Stimulated activated CD4-positive, alpha-beta T cell treated with anti-CD3 and anti-CD28 coated beads, Interleukin-4, amount 100 ng/mL, for 48 hours (primary cell): ENCODE measurements at places on chromosomes 13 and 19.

GRCh38 chr19:35596366-35596999, 10.5 kb downstream of the PMIS2 start:
- DNase-seq = no peak

DNA sequence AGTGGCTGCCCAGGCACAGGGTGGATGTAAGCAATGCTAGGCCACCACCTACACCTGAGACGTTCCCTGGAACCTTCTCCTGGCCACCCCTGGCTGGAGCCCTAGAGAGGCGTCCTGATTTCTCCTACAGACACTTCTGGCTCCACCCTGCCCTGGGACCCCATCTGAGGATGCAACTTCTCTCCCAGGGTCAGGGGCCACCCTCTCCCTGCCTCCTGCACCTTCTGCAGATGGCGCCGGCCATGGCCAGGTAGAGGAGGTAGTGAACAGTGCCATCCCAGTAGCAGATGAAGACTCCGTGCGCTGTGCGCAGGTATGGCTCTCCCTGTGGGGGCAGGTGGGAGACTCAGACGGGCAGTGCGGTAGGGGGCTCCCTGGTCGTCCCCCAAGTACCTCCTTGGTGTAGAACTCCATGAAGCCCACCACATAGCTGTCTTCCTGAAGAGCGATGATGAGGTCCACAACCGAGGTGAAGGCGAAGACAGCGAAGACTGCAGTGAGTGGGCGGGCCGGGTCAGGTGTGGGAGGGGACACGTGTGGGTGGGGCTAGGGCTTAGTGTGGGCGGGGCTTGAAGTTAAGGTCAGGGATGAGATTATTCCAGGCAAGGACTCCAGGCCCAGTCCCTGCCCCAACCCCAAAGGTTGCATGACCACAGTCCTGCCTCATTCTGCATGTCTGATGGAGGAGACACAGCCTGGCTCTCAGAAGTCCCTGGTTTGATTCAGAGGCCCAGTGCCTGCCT, 3.0 kb downstream of the TM6SF2 start:
- DNase-seq = no peak

GRCh38 chr19:56603829-56604228, 8.7 kb downstream of the ZNF71 start:
- no peak for DNase-seq

- DNase-seq = peak; percentile 25
These were observed 10.1 kb downstream of the C19orf38 start for GRCh38 chr19:10858204-10858828.

DNA sequence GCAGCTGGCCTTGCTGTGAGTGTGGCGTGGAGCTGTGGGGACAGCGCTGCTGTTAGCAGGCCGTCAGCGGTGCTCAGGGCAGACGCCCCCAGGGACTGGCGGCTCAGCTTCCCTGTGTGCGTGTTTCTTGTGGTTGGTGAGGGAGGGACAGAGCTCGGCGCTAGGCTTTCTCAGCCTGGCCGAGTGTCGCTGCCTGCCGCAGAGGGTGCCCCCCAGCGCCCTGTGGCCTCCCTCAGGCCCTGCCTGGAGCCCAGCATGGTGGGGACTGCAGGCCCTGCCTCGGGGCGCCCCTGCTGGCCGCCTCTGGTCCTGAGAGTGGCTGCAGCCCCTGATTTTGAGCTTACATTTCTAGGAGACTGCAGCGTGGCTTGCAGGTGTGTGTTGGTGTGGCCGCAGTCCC, 35.5 kb downstream of the DOT1L start:
- no peak for DNase-seq

GRCh38 chr19:2888731-2889224, 11.9 kb upstream of the ZNF57 start:
- DNase-seq = peak; percentile 50

DNA sequence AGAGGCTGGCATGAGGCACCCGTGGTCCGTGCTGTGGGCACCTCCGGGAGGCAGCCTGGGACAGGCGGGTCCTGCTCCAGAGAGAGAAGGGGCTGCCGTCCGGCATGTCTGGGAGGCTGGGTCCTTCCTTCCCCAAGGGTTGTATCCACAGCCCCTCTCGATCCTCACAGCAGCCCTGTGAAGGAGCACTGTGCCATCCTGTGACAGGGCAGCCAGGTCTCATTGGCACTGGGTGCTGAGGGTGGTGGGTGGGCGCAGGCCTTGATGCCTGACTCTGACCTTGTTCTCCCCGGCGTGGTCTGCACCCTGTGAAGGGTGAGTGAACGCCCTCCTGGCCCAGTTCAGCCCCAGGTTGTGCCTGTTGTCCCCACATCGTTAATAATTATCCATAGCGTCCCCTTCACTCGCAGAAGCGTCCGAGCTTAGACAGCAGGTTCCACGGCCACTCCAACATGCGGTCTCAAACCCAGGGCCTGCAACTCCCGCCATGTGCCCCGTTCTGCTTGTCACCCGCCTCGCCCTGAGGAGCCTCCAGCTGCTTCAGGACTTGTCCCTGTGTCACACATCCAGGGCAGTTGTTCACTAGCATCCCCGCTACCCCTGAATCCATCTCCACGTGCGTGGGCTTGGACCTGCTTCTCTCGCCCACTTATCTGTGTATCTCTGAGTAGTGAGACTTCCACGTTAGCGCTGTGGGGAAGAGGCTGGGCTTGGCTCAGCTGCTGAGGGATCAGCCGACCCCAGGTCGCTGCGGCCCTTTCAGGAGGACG, 10.6 kb downstream of the ATP11A start:
- DNase-seq = no peak

- DNase-seq = no peak
These were observed 9.0 kb downstream of the ATP13A1 start for GRCh38 chr19:19654441-19654840.

DNA sequence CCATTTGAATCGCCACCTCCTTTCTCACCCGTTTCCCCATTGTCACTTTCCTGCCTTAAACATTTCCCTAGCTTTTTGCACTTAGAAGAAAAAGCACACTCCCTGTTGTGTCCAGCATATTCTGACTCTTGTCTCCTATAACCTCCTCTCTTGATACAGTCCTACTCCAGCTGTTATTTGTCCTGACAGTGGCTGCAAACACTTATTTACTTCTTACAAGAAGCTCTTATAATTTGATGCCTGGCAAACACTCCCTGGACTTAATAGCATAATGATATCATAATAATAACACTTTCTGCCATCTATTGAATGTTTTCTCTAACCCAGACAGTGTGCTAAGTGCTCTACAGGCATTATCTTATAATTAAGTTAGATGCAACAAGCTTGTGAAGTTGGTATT, 76.6 kb downstream of the DGKH start:
- no peak for DNase-seq

DNA sequence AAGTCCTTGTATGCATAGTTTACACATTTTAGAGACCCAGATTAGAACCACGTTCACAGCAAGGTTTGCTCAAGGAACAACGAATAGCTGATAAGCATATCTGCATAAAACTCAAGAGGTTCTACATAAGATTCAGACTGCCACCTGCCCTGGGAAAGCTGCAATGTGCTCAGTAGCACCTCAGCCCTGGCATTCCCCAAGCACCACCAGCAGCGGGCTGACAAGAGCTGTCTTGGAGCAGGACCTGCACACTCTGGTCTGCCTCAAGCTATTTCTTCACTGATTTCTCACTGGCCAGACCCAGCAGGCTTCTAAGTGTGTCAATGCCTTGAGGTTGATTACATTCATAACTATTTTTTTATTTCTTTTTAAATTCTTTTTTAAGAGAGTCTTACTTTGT, 65.8 kb upstream of the UQCRFS1 start:
- DNase-seq = no peak

DNA sequence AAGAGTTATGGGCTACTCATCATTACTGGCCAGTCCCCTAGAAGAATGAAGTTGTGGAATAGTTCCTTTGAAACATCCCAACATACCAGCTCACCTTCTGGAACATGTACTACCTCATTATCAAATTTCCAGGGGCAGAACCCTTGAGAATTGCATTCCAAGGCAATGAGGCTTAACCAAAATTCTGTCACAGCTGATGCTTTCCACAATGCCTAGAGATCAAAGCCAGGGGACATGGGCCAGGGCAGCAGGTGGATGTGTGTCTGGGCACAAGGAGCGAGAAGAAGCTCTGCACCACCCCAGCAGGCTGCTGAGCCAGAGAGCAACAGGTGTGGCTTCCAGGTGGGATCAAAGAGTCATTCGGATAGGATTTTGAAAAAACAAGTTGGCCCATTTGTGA, 362.1 kb downstream of the EFNB2 start:
- DNase-seq = no peak

DNA sequence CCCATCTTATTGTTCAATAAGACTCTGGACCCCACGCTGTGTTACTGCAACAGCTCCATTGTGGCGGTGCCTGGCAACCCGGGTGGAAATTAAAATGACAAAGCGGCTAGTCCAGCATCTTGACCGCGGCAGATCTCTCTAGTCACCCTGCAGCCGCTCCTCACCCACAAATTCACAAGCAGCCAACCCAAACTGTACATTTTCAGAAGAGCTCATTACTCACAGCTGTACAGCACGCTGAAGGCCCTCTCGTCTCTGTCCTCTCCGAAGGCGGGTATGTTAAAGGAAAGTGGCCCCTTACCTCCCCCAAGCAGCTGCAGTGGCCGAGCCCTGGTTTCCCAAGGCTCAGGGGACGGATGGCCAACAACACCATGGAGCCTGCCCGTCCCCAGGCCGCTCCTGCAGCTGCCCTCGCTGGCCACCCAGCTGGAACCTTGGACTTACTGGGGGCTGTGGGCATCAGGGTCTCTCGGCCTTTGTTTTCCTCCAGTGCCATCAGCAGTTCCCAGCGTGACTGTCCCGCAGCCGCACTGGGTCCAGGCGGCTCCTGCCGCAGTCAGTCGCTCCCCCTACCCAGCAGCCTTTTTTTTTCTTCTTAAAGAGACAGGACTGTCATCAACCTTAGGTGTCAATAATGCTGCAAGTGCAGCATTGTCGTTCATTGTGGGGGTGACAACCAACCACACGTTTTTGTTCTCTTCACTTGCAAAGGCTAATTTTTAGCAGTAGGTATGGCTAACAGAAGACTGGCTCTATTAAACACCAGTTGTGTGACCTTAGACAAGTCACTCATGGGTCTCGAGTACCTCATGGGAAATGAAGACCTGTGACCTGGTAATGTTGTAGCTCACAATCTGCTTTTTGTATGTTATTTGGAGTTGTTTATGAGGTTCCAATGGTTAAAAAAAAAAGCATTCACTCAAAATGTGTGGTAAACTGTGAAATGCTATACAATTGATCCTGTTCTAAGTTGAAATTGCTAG, at the start of gene SACS:
SACS (minus strand) TSS at position 532 of the 983 bp plus-strand sequence. CDS start 22,463 bp downstream, outside the sequence.
- DNase-seq = no peak

DNA sequence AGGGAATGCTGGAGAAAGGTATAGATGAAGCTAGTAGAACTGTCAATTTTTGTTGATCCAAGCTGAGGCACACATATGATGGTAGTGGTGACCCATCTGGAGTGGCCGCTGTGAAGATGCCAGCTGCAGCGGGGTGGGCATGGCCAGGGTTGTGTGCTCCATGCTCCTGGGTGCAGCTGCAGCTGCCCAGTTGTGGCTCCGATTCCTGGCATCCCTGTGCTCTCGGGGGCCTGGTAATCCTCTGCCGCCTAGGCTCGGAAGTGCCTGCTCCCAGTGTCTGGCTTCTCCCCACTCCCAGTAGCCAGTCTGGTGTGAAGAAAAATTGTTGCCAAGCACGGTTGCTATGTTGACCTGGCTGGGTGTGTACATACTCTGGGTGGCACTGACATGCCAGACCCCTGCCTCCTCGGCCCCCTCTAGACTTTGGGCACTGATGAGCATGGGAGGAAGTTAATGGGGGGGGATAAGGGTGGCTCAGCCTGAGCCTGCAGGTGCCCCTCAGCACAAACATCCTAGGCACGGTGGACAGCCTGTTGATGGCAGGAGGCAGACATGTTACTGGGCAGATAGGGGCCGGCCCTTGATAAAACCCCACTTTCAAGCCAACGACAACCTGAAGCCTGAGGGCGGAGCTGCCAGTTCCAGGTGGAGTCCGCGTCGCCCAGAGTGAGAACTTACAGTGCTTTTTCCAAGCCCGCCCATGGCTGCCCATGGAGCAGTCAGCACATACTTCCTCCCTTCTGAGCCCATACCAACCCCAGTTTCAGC, 1400.7 kb downstream of the PCDH9 start:
- DNase-seq = no peak

DNA sequence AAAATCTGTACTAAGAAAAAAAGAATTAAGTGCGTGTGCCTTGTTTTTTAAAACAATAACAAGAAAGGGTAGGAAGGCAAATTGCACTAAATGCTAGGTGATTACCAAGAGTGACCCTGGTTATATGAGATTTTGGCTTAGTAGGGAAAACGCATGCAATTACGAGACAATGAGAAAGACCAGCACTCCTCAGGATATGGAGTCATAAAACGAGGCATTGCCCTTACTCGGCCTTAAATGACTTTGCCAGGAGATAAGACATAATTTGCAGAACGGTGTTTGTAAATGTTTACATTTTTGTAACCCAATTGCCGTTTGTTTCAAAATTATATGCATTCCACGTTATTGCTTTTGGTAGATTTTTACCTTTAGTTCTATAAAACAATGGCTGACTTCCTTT, 179.8 kb downstream of the RBM26 start:
- DNase-seq = no peak

DNA sequence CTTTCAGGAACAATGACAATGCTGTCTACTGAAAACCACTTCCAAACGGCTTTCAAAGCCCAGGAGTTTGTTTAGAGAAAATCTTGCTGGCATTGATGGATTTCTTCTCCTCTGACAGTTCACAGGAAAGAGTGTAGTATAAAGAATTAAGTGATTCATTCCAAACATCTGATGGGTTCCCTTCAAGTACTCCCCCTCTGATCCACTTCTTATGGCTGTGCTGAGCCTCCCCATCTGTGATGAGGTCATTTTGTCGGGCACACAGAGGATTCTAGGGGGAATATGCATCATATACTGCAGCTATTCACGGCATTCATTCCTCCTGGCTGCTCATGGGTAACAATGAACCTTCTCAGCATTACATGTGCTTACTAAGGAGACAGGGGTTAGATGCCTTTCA, 107.9 kb downstream of the RGCC start:
- DNase-seq = no peak

- no peak for DNase-seq
These were observed 1.7 kb downstream of the COMP start for GRCh38 chr19:18789422-18789869.

DNA sequence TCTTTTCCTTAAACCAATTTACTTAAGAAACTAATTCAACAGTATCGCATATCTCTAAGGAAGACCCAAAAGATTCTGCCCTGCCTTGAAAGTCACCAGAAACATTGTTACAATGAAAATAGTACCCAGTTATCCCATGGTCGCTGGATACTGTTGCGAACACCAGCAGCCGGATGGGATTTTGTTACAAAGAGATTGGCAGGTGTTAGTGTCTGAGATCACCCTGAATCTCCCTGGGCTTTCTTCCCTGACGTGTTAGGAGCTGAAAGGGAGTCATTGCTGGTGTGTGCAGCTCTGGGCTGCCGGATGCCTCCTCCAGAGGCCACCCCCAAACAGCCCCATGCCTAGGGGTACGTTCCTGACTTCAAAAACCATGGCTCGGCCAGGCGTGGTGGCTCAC, 38.2 kb downstream of the PTPRS start:
- DNase-seq = no peak

GRCh38 chr19:28619816-28620429, 593.0 kb downstream of the UQCRFS1 start:
- DNase-seq = no peak

DNA sequence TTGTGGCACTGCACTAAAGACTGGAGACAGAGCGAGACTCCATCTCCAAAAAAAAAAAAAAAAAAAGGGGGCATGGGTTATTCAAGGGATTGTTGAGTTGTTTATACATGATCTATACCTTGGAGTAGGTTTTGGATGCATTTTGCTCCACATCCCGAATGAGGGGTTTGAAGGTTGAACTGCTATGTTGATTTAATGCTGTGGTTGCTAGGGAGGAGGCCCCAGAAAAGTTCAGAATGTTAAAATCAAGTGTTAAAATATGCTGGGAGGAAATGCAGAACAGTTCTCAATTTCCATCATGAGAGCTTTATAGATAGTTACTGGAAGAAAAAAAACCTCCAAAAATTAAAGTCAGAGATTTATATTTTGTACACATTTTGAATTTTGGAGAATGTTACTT, 116.5 kb downstream of the DNAJC15 start:
- DNase-seq = no peak
